ENCODE measurements at places on chromosomes 16 and 17.

DNA sequence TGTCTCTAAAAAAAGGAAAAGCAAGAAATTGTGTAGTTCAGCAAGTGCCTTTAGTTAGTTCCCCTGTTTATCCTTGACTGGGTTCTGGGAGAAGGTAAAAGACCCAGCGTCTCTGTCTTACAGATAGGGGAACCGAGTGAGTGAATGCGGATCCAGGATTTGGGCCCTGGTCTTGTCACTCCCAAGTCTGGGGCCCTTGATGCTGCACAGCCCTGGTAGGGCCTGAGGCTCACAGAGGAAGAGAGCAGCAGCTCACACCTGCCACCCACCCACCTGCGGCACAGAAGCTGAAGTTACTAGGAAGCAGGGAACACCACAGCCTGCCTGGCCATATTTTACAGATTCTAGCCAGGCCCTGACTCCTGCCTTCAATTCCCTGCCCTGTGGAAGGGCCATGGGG, 22.2 kb downstream of the LASP1 start:
- DNase-seq: no peak

- DNase-seq: no peak
Measured at GRCh38 chr17:44900894-44901293, 1.6 kb upstream of the EFTUD2 start.

DNA sequence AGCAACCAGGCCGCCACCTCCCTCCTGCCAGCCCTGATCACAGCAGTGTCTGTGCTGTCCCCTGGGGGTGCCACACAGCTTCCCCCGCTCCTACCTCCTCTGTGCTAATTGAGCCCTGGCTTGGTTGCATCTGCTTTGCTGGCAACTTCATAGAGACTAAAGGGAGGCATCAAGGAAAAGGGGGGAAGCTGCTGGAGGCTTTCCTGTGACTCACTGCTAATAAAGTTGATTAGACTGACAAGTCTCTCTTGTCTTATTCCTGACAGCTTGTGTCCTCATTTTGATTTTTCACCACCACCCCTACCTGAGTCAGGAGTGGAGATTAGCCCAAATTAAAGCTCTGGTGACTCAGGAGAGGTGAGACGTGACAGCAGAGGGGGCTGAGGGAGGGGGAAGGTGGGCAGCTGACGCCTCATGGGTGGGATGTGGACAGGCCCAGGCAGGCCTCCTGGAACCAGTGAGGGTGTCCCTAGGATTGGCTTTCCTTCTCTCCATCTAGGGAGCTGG, 310.0 kb downstream of the CBLN1 start:
- DNase-seq: no peak

GRCh38 chr17:81317961-81318605, 23.0 kb upstream of the SLC38A10 start:
- no peak for DNase-seq

DNA sequence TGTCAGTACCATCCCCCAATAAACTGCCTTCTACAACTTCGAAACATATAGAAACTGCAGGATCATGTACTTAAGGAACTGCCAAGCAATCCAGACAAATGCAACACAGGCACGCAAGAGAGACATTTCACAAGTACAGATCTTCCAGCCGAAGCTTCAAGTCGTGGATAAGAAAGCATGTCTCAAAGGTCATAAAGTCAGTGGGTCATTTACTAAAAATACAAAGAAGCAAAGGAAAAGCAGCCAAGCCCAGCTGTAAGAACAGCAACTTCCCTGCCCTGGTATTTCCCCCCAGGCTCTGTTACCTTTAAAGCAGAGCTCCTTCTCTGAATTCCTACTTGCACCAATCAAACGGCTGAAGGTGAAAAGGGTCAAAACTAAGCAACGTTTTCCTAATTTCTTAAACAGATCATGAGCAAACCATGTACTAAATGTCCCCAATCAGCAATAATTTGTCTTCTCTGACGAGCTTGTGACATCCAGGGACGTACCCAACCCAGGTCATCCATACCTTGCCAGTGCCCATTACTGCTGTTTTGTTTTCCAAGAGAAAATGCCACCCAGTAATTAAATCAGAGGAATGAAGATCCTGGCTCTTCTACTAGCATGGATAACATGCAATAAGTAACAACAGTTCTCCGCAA, 1.7 kb downstream of the AKTIP start:
- DNase-seq: no peak

DNA sequence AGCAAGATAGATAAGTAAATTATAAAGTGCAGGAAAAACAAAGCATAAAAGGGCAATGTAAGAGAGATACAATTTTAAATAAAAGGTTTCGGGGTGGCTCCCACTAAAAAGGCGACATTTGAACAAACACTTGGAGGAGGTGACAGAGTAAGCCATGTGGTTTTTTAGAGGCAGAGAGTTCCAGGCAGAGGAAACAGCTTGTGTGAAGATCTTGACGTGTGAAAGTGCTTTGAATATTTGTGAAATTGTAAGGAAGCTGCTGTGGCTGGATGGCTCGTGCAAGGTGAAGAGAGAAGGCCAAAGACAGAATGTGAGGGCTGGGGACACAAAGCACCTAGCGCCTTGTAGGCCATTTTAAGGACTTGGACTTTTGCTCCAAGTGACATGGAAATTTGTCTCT, 28.6 kb upstream of the HYDIN start:
- no peak for DNase-seq

GRCh38 chr17:60744355-60744966, 66.8 kb downstream of the BCAS3 start:
- DNase-seq: no peak

GRCh38 chr17:3666516-3666915, 1.9 kb downstream of the TAX1BP3 start:
- no peak for DNase-seq

GRCh38 chr17:79113699-79114457, 39.3 kb downstream of the ENGASE start:
- no peak for DNase-seq

DNA sequence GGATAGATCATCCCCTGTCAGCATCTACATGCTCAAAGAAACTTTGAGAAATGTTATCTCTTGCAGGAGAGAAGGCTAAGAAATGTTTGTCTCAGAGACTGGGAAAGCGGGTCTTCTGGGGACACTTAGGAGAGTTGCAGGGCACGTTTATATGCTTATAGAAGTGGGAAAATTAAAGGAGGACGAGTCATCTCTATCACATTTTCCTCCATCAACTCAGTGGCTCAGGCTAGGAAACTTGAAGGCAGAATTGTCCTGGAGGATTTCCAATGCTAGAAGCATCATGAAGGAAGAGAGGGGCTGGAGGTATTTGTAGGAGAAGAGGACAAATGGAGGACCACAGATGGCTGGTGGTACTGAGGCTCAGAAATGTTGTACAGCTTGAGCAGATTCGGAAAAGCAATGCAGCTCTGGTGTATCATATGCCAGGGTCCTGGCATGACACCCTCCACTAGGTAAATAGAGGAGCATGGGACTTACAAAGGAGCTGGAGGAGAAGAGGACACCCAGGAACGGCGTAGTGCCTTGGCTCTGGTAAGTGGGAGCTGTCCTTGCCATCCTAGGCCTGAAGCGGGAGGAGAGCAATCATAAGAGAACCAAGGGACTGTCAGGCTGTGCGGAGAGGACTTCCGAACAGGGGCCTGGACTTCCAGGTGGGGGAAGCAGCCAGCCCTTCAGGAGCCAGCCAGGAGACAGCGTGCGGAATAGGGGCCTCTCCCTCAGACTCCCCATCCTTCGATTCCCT, 4.5 kb upstream of the HS3ST3B1 start:
- no peak for DNase-seq

GRCh38 chr17:73145641-73146040, 19.2 kb upstream of the SSTR2 start:
- DNase-seq: no peak

DNA sequence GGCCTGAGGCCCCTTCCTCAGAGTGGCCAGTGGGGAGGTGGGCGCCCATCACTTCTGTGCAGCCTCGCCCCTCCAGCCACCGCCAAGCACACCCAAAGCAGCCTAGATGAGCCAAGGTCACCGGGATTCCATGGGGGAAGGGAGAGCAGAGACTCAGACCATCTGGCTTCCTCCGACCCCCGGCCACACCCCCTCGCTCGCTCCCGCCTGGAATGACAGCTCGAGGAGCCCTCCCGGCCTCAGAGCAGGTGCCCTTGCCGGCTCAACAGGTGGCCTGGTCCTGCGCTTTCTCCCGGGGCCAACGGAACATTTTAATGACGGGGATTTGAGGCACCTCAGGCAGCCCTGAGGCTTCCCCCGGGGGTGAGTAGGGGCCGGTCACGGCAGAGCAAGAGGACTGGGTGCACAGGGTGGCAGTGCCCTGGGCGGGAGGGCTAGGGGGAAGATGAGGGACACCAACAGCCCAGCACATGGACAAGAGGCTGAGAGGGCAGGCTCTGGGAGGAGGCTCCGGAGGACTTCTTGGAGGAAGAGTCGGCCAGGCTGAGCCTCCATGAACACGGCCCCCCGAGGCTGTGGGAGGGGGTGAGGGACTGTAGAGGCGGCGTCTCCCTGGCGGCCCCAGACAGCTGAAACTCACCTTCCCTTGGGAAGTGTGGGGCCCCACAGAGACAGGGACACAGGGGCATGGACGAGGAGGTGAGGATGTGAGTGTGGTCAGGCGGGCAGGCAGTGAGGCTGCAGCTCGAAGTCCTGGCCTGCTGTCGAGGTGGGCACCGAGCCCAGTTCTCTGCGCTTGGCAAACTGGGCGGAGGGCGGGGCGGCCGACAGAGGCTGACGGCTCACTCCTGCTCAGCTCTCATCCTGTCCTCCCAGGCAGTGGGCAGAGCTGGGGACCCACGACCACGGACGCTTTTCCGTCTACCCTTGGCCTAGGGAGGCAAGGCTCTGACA, 12.5 kb upstream of the C1QTNF8 start:
- DNase-seq: no peak

GRCh38 chr16:86324320-86324719, 186.0 kb upstream of the FOXF1 start:
- no peak for DNase-seq

DNA sequence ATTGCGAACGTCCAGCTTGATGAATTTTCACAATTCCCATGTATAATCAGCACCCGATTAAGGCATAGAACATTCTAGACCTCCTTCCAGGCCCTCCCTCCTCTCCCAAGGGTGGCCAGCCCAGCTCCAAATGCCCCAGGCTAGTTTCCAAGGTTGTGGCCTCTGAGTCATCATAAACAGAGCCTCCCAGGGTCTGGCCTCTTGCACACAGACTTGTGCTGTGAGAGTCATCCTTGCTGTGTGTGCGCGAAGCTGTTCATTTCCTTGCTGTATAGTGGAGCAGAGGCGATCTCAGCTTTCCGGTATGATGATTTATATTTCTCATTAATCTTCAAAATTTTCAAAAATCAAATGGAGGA, 20.5 kb upstream of the JPH3 start:
- no peak for DNase-seq

- DNase-seq: no peak
Measured at GRCh38 chr17:46925185-46925868, 2.4 kb downstream of the GOSR2 start.

DNA sequence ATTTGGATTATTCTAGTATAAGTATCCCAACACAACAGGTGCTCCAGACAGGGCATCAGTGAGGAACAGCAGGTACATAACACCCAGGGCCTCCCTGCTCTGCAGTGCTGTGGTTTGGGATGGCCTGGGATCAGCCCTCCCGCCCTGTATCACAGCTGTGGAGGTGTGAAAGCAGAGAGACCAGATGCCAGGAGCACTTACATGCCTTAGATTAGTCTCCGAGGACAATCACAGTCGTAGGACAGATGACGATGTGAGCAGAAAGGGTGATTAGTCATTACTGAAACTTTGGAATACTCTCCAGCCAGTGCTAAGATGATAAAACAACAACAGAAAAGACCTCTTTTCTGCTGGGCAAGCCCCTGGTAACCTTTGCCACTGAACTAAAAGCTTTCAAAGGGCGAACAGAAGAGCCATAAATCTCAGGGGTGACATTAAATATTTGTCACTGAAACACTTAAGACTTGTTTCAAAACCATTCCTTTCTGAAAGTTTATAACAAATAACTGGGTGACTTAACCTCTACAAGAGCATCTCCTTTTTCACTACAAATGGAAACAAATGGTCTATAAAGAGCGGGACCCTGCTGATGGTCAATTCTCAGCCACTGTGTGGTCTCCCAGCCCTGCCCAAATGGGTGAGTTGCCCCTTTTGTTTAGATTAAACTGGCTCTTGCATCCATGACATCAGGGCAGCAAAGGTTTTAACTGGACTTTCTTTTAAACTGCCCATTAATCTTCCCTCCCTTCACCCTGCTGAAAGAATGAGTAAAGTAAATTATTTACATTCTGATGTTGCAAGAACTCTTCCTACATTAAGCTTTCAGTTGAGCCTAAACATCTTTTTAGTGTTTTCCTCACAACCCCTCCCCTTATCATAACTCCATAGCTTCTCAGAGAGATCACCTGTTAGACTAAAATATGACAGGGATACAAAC, 183.1 kb upstream of the COX10 start:
- DNase-seq: no peak

- no peak for DNase-seq
Measured at GRCh38 chr17:67469208-67469980, 92.3 kb downstream of the PITPNC1 start.

DNA sequence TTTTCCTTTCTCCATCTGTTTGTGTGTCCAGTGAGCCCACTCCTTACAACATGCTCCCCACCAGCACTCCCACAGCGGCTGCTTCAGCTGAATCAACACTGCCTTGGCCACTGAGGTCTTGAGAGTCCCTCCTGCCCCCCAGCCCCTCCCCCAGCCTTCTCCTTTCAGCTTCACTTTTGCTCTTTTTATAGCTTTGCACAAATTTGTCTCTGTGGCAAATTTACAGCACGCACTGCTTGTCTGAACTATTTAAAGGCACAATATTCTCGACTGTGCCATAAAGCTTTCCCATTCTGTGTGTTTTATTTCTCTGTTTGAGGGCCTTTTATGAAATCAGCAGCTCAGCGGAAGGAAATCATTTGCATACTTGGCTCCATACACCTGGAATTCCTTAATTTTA, 579.3 kb downstream of the TOX3 start:
- no peak for DNase-seq

DNA sequence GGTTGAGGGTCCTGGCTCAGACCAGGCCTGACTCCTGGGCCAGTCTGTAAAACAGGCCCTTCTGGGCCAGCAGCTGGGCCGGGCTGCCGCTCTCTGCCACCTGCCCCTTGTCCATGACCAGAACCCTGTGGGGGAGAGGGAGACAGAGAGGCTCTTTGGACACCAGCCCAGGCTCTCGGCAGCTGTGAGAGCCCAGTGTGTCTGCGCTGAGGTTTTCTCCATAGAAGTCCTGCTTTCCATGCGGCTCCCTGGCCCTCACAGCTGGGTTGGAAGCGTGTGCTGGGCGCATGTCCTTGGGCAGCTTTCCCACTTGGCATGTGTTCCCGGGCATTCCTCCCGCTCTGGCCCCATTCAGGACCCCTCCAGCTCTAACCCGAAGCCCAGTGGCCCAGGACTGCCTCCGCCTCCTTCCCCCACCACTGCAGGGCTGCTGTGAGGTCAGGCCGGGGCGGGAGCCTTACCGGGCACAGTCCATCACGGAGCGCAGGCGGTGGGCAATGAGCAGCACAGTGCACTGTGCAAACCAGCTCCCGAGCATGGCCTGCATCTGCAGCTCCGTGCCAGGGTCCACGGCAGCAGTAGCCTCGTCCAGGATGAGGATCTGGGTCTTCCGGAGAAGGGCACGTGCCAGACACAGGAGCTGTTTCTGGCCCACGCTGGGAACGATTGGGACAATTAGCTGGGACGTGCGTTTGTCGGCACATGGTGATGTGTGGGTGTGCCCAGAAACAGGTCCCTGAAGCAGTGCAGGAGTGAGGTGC, 73.0 kb downstream of the ABCC6 start:
- no peak for DNase-seq

GRCh38 chr16:88534638-88535190, 35.5 kb upstream of the ZC3H18 start:
- peak; percentile 41 for DNase-seq

All from neural progenitor cell (in vitro differentiated cells).